ENCODE measurements at places on chromosomes 12 and 14.

- DNase-seq: no peak
These were observed 63.4 kb downstream of the ITPR2 start for GRCh38 chr12:26769611-26770010.

GRCh38 chr14:51004801-51005526 lies 60.7 kb upstream of the PYGL start:
- DNase-seq: no peak

DNA sequence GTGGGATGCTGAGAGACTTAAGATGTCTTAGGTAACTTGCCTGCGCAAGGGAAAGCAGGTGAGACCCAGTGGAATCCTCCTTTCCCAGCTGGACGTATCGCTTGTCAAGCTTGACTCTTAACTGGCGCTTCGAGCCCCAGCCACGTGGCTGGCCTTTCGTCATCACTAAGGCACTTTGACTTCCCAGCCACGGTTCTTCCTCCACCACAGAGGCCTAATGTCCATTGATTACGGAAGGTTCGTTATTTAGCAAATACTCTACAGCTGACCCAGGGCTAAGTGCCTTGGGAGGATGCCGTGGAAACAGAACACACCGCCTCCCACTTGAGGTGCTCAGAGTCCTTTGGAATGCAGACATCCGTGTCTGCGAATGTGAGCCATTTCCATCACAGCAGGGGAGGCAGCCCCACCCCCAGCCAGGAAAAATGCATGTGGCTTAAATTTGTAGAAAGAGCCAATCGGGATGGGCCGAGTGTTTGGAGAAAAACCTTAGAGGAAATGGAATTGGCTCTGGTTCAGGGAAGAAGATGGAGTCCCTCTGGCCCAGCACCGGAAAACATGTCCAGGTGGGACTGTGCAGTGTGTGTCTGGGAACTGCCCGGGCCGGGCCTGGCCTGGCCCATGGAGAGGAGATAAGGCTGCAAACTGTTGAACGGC lies 115.7 kb downstream of the PLXNC1 start:
- DNase-seq: no peak

GRCh38 chr12:59874781-59875180 lies 279.0 kb downstream of the SLC16A7 start:
- DNase-seq: no peak

DNA sequence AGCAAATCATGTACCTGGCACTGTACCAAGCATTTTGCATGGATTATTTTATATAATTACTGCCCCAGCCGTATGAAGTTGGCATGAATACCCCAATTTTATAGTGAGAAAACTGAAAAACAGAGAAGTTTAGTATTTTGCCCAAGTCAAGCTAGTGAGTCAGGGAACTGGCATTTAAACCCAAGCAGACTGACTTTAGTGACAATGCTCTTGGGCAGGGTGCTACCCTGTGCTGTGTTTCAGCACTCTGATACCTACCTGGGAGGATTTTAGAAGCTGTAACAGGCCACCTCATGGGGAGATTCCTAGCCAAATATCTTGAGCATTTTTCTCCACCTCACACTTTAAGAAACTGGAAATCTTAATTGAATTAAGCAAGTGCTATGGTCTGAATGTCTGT lies 98.1 kb upstream of the MAX start:
- no peak for DNase-seq

- no peak for DNase-seq
These were observed 4.8 kb downstream of the GMPR2 start for GRCh38 chr14:24237463-24237955.

DNA sequence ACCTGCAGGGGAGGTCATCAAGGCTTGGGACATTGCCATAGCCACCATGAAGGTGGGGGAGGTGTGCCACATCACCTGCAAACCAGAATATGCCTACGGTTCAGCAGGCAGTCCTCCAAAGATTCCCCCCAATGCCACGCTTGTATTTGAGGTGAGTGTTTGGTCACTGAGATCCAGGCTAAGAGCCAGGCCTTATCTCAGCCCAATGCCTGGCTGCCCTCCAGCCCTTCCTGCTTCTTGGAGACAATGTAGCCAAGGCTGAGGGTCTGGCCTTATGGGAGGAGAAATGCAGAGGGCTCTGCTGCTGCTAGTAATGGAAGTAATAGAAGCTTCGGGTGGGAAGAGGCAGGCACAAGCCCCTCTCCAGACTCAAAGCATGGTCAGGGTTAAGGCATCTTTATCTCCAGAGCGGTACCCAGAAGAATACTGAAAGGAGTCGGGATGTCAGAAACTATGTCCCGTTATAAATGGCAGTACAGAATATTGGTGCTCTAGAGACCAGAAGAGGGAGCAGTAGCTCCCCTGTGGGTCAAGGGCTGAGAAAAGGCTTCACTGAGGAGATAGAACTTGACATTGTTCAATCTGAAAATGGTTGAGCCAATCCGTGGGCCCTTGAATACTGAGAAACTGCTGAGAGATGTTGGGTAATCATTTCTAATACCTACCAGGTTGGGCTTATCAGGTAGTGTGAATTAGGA lies 3.1 kb downstream of the FKBP4 start:
- DNase-seq: no peak

DNA sequence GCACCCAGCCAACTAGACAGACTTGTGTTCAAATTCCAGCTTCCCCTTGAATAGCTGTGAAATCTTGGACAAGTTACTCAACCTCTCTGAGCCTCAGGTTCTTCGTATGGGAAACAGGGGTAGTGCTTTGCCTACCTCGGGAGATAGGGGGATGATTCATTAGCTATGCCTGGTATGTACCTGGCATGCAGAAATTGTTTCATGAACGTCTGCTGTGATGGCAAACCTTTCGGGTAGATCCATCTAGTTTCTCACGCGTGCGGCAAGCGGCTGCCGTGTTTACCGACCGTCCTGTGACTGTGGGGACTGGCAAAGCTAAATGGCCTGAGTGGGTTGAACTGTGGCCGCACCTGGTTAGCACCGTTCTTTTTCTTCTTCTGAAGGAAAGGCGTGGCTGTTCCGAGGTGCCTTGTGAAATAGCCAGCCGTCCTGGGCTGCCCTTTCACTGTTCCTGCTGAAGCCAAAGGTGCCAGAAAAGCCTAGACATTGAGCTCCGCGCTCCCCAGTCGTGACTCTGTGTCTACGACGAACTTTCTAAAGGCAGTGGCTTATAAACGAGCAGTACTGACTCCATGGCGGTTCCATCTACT lies 40.6 kb upstream of the MED13L start:
- no peak for DNase-seq
